ENCODE measurements at places on chromosomes 13 and 19. TPM values are rescaled to one million over a fixed set of nuclear protein-coding genes. Genes with fewer than 3 reads are reported as not detected.

The DNAAF3 gene
- total RNA-seq = 0.53 TPM

DNA sequence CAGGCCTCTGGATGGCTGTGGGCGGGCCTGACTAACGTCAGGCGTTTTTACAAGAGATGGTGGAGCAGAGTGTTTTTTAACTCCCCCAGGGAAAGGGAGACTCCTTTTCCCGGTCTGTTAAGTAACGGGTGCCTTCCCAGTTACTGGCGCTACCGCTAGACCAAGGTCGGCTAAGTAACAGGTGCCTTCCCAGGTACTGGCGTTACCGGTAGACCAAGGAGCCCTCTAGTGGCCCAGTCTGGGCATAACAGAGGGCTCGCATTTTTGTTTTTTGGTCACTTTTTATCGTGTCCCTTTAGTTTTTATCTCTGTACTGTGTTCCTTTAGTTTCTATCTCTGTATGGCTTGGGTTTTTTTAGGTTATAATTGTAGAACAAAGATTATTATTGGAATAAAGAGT, 10.0 kb downstream of the ZNF383 start:
- H3K4me3 ChIP-seq = no peak overlapping the region
- H3K27ac ChIP-seq = no peak overlapping the region
- H3K36me3 ChIP-seq = peaks cover 79% of the 10 kb centered on the region
- DNase-seq = peak; percentile 59
- H3K4me1 ChIP-seq = no peaks in the 10 kb centered on the region
- H3K27me3 ChIP-seq = no peaks in the 10 kb centered on the region

DNA sequence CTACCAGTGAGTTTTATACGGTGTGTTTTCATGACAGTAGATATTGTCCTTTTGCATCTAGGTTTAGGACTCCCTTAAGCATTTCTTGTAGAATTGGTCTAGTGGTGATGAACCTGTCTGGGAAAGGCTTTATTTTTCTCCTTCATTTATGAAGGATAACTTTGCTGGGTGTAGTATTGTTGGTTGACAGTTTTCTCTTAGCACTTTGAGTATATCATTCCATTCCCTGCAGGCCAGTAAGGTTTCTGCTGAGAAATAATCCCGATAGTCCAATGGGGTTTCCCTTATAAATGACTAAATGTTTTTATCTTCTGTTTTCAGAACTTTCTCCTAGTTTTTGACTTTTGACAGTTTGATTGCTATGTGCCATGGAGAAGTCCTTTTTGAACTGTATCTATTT, 57.2 kb downstream of the DNAJC3 start:
- no peaks in the 10 kb centered on the region for H3K27me3 ChIP-seq
- no peak overlapping the region for H3K27ac ChIP-seq
- no peak for DNase-seq
- no peak overlapping the region for H3K4me3 ChIP-seq
- H3K36me3 ChIP-seq = peaks cover 51% of the 10 kb centered on the region

The CLN5 gene
- 14.9 TPM for total RNA-seq

The GMIP gene
- total RNA-seq = 54.9 TPM

- no peak for DNase-seq
- no peak overlapping the region for H3K27ac ChIP-seq
- no peaks in the 10 kb centered on the region for H3K36me3 ChIP-seq
- no peak overlapping the region for H3K4me3 ChIP-seq
- peaks cover 10% of the 10 kb centered on the region for H3K4me1 ChIP-seq
Observed at GRCh38 chr19:31314156-31314555, 35.1 kb downstream of the TSHZ3 start.

- no peak for DNase-seq
- no peak overlapping the region for H3K4me3 ChIP-seq
- no peaks in the 10 kb centered on the region for H3K36me3 ChIP-seq
- no peak overlapping the region for H3K27ac ChIP-seq
Observed at GRCh38 chr13:96963786-96964475, 30.3 kb downstream of the OXGR1 start.

- no peak overlapping the region for H3K4me3 ChIP-seq
- H3K27ac ChIP-seq = no peak overlapping the region
- no peaks in the 10 kb centered on the region for H3K4me1 ChIP-seq
- H3K27me3 ChIP-seq = no peaks in the 10 kb centered on the region
- no peaks in the 10 kb centered on the region for H3K36me3 ChIP-seq
Observed at GRCh38 chr13:30074431-30074830, 224.0 kb upstream of the UBL3 start.
